T-cell (primary cell): ENCODE measurements at places on chromosomes 12 and 14.

DNA sequence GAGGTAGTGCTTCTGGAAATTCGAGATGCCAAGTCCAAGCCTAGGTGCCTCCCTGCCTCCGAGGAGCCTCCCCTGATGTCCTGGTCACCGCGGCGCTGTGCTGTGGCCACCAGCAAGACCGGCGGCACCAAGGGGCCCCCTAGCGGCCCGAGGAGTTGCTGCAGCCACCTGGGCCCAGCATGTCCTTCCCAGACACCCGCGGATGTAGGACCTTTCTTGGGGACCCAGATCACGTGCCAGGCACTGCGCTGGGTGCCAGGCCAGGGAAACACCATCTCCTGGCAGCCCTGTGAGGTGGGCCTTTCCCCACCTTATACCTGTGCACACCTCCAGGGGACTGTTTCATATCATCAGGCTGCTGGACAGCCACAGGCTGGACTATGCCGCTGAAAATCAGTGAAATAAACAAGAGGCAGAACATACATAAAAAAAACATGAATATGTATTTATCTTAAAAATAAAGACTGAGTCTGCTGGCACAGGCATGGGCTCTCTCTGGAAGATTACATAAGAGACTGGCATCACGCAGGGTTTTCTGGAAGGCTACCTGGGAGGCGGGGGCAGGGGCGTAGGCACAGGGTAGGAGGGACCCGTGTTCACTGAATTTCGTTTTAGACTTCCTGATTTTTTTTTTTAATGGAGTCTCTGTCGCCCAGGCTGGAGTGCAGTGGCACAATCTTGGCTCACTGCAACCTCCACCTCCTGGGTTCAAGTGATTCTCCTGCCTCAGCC is 15.9 kb upstream of the HHIPL1 start:
- peak; percentile 47 for DNase-seq

DNA sequence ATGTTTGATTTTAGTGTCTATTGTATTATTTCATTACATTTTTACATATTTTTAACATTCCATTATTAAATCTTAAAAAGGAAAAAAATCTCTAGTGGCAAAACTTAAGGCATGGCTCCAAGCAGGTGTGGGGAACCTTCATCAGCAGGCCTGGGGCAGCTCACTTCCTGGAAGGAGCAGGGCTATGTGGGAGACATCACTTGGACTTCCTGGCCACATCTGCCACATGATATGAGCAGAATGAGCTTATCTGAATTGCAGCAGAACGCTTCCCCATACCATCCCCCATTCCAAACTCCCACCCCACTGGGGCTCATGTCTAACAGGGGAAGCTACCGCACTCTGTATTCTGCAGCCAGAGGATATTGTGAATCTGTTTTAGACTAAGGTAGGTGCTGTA is 35.0 kb upstream of the KCNA1 start:
- no peak for DNase-seq

DNA sequence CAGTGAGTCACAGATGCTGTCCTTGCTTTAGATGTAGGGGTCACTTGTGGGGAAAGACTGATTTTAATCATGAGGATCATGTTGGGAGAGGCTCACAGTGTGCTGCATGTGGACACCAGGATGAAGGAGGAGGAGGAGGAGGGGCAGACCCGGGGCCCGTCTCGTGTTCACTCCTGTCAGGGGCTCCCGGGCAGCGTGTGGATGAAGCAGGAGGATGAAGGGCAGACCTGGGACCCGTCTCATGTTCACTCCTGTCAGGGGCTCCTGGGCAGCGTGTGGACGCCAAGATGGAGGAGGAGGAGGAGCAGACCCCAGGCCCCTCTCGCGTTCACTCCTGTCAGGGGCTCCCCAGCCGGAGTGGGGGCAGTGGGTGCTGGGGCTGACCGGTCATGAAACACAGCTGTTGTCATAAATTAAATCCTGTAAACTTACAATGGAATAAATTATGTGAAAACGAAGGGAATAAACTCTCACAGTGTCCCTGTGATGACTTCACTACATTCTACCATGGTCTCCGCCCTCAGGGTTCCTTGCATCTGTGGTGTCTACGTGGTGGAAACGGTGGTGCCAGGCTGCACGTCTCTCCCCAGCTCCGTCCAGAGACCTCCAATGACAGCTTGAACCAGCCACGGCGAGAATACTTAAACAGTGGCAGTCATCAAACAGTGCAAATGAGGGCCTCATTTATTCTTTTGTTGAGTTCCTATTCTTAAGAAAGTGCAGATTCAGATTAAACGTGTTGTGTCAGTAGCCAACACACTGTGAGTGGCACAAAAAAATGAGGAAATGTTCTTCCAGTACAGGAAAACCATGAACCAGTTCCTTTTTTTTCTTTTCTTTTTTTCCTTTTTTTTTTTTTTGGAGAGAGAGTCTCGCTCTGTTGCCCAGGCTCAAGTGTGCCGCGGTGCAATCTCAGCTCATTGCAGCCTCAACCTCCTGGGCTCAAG is 37.7 kb upstream of the SFSWAP start:
- DNase-seq = no peak

- peak; percentile 55 for DNase-seq
These were observed 9.3 kb downstream of the PGF start for GRCh38 chr14:74945852-74946658.

GRCh38 chr14:101810897-101811621 is 49.5 kb downstream of the PPP2R5C start:
- no peak for DNase-seq

DNA sequence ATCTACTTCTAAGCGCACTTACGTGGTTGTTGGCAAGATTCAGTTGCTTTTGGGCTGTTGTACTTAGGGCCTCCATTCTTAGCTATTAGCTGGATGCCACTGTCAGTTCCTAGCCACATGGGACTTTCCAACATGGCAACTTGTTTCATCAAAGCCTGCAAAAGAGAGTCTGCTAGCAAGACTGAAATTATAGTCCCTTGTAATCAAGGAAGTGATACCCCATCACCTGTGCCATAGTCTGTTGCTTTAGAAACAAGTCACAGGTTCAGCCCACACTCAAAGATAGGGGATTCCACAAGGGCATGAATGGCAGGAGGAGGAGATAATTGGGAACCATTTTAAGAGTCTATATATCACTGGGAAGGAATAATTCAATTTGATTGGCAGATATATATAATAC is 27.1 kb upstream of the SLC17A8 start:
- no peak for DNase-seq

DNA sequence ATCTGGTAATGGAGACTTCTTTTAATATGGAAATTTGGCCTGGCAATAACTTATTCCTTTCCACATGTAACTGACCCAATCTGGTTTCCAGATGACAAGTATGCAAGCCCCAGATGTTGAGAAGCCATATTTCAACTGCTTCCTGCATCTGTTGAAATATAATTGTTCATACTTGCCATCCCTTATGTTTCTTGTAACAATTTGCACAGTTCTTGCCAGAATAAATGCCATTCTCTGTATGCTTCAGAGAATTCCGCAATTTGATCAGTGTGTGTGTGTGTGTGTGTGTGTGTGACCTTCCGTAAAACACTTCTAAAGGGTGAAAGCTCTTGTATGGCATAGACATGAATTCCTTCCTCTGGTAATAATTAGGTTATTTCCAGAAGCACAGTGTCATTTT is 1.8 kb upstream of the CLEC2A start:
- DNase-seq = no peak

DNA sequence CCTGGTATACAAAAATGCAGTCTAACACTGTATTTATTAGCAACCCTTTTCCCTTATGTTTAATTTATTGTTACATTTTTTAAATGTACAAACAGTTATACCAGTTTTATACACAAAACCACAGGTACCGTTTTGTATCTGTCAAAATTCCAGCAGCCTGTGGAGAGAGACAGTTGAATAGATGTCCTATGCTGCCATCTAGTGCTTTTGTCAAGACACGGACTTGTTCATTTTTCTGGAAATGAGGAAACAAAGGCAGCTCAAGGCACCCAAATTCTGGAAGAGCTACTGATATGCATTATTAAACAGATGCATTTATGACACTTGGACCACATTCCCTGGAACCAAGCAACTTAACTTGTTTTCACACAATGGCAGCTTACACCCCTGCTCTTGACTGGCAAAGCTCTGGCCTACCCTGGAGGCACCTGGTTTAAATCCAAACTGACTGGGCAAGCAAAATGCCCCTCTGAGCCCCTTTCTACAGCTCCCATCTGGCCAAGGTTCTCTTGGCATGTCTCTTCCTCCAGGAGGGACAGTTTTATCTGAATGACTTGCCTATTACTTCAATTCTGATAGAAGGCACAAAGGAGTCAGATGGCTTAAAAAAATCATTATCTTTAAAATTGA is 286.9 kb upstream of the PRKD1 start:
- no peak for DNase-seq

DNA sequence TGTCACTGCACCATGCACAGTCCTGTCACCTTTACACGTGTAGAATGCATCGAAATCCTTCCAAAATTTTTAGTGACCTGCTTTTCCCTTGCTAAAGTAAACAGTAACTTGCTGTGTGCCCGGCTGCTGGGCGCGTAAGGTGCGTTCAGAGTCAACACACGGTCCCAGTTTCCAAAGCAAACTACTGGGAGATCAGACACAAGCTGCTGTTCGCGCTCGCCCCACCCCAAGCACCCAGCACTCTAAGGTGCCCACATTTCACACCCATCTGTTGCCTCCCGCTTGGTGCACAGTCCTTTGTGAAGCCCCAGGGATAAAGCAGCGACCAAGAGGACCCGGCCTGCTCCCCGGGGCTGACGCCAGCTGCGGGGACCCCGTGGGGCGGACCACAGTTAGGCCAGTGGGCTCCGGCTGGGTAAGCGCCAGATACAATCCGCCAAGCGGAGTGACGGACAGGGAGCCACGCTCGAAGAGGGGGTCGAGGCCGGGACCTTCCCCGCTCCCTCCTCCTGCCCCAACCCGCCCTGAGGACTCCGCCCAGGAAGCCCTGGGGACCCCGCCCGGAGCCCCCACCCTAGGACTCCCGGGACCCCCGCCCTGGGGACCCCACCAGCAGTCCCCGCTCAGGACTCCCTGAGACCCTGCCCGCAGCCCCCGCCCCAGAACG is 633 bp downstream of the STX2 start:
- DNase-seq = no peak

- no peak for DNase-seq
These were observed 126.8 kb downstream of the KCNK10 start for GRCh38 chr14:88196116-88196890.

- no peak for DNase-seq
These were observed 523 bp upstream of the SLC6A15 start for GRCh38 chr12:84913129-84913515.

DNA sequence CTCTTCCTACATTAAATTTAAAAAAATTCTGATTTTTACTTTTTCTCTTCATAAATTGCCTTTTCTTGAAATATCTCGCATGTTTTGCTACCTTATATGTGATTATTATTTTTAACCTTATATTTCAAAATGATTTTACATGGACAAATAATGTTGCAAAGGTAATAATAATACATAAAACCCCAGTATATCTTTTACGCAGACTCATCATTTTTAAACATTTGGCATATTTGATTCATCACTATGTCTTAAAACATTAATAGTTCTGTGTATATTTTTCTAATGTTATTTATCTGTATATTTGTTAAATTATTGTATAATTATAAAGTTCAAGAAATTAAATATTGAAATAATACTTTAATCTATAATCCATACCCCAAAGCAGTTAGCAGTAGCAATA is 350.8 kb downstream of the RPL10L start:
- DNase-seq = no peak

GRCh38 chr14:92793709-92794546 is at the start of gene GOLGA5:
GOLGA5 (plus strand) TSS chr14:92794305; CDS start chr14:92797438, 3,133 bp downstream.
- peak; percentile 97 for DNase-seq

- no peak for DNase-seq
These were observed 4.3 kb upstream of the ASB2 start for GRCh38 chr14:93980456-93981201.

GRCh38 chr12:132544080-132544397 is 54.1 kb downstream of the FBRSL1 start:
- DNase-seq = no peak

DNA sequence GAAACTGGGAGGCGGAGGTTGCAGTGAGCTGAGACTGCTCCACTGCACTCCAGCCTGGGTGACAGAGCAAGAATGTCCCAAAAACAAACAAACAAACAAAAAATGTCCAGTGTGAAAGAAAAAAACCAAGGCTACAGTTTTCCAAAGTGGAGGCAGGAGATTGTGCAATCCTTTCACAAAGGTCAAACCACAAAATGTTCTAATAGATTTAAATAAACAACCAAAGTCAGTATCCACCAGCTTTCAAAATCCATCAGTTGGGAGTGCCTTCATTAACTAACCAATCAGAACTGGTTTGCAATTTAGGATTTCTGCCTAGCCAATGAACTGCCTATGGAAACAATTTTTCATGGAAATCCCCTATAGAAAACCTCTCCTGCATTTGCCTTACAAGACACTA is 52.3 kb upstream of the TRIM9 start:
- no peak for DNase-seq
